ENCODE measurements at places on chromosomes 1 and 21.

- DNase-seq: no peak
Measured at GRCh38 chr1:153849487-153850185, 73.1 kb downstream of the GATAD2B start.

GRCh38 chr1:27297903-27298302 lies 24.1 kb upstream of the TMEM222 start:
- DNase-seq: no peak

DNA sequence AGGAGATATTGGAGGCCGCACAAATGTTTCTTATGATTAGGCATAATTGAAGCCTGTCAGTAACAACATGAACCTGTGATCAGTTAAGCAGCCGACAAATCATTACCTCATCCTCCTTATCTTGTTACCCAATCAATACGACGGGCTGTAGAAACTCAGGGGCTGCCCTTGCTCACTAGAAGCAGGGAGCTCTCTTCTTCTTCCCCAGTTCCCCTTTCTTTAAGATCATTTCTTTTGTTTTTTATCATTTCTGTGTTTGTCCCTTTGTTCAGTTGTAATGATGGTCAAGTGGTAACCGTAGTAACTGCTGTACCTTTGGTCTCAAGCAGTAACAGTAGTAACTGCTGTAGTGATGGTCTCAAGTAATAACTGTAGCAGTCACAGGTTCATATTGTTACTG lies 13.8 kb upstream of the FCGR2A start:
- DNase-seq: no peak

GRCh38 chr1:236027104-236027503 lies 37.8 kb downstream of the NID1 start:
- DNase-seq: no peak

GRCh38 chr1:107594536-107594935 lies 370.4 kb downstream of the VAV3 start:
- DNase-seq: no peak

- DNase-seq: peak; percentile 14
Measured at GRCh38 chr1:226506921-226507320, 41.6 kb upstream of the STUM start.

DNA sequence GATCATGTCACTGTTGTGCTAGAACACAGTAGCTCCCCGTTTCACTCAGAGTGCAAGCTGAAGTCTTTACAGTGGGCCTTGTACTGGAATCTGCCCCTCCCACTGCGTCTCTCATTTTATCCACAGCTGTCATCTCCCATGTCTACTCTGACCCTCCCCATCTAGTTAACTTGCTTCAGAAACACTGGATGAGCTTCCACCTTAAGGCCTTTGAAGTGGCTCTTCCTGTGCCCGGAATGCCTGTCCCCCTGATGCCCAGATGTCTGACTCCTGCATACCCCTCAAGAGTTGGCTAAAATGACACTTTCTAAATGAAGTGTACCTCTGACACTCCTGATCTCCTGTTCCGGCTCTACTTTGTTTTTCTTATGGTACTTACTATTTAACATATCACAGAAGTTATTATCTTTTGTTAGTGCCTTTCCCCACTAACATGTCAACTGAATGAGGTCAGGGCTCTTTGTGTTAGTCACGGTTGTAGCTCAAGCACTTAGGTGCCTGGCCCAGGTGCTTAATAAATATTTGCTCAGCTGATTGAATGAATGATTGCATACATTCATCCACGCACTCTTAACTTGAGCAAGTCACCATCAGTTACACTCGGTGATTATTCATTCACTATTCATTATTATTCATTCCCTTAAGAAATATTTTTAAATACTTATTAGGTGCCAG lies 13.3 kb downstream of the ARV1 start:
- no peak for DNase-seq

DNA sequence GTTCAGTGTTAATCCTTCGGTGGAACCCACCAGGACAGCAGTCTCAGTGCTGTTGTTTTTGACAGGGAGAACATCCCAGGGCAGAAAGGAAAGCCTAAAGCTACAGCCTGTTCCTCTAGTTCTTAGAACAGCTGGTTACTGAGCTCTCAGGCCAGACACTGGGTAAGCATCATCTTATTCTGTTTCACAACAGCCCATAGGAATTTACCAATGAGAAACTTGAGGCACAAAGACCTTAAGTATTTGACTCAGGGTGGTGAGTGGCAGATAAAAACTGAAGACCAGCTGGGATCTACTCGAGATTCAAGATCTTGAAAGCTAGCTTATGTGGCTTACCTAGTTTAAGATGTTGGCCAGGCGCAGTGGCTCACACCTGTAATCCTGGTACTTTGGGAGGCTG lies 9.4 kb upstream of the NEK2 start:
- no peak for DNase-seq

DNA sequence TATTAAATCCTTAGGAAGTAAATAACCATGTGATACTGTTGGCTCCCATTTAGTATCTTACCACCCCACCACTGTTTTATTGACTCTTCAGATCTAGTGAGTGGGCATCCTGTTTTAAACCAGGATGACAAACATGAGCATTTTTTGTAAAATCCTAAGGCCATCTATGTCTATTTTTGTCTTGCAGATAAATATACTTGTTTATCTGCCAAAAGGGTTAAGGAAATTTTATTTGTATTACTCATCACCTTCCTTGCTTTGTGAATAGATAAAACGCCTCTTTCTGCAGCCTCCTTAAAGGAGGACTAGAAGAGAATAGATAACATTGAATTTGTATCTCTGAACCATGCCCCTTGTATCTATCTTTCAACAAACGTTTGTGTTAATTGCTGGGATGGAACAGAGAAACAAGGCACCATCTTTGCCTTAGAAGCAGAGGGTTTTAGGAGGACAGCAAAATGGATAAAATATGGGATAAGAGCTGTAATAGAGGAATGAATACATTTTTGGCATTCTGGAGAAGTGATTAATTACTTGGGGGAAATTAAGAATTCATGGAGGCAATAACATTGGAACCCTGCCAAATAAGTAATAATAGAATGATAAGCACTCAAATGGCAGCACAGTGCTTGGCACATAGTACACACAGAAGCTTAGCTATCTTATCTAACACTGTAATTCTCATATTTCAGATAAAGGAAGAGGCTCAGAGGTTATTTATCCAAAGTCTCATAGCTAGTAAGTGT lies 14.7 kb downstream of the YTHDF2 start:
- DNase-seq: no peak

DNA sequence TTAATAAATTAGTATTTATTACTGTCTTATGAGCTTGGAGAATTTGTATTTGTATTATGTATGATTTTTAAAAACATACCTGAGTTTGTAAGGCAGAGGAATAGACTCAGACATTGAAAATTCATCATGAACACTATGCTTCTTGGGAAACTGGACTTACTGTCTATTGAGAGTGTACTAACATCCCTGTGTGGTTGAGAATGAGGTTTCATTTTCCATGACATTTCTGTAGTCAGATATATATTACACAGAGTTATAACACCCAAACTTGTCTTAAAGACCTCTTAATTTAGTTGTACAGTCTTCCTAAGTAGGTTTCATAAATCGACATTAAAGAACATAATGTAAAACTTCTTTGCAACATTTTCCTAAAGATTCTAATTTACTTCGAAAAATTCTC lies 30.0 kb downstream of the PPP2R5A start:
- DNase-seq: no peak

- DNase-seq: no peak
Measured at GRCh38 chr1:234009668-234010067, 105.2 kb downstream of the SLC35F3 start.

DNA sequence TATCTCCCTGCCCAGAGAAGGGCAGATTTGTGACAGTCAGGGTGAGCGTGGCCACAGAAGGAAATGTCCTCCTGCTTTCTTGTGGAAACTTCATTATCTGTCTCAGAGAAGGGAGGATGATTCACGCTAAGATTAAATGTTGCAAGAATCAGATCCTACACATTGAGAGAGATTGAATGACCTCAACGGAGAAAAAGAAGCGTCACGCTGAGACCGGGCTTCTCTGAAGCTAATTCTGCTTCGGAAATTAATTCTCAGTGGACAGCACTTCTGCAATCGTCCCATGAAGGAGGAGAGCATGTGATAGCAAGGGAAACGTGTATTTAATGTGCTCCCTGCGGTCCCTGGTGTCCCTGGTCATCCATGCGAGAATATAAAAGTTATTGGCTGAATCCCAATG lies 19.8 kb upstream of the C1orf21 start:
- no peak for DNase-seq

DNA sequence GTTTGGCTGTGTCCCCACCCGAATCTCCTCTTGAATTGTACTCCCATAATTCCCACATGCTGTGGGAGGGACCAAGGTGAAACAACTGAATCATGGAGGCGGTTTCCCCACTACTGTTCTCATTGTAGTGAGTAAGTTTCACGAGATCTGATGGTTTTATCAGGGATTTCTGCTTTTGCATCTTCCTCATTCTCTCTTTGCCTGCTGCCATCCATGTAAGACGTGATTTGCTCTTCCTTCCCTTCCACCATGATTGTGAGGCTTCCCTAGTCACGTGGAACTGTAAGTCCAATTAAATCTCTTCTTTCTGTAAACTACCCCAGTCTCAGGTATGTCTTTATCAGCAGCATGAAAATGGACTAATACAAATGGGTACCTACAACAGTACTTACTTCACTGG lies 73.5 kb downstream of the PIK3R3 start:
- no peak for DNase-seq

DNA sequence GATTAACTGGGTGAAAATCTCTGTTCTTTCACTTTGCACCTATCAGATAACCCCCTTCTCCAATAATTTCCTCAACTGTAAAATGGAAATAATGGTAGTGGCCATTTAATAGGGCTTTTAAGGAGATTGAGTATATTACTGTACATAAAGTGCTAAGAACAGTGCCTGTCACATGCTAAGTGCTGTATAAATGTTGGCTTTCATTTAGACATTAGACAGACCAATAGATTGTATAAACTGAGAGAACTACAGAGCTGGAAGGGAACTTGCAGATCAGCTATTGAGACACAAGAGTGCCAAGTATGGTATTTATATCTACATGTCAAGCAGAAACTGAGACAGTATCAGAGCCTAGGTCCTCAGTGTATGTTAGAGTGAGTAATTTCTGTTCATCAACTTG lies 934.7 kb downstream of the PLA2G4A start:
- no peak for DNase-seq

- no peak for DNase-seq
Measured at GRCh38 chr1:230124186-230125128, 57.4 kb downstream of the GALNT2 start.

GRCh38 chr1:14067711-14068110 lies 367.7 kb downstream of the PRDM2 start:
- DNase-seq: no peak

GRCh38 chr1:212975111-212975918 lies 25.0 kb downstream of the VASH2 start:
- no peak for DNase-seq

DNA sequence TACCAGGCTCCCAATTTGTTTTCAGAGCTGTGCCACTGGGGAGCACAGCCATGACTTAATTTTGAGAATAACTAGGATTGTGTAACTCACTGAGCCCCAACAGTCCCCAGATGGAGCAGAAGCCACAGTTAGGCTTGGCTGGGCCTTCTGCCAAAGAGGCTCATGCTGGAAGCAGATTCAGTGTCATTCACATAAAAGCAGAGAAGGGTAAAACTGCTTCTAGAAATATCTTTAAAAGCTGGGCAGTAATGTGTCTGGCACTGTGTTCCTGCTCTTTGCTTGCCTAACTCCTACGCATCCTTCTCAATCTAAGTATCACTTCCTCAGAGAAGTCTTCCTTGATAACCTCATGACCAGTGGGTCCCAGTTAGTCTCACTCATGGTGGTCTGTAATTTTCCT lies 20.3 kb downstream of the STK40 start:
- DNase-seq: no peak

- DNase-seq: no peak
Measured at GRCh38 chr1:46027788-46028573, 104.4 kb downstream of the PIK3R3 start.

GRCh38 chr1:235313931-235314678 lies 13.9 kb downstream of the ARID4B start:
- no peak for DNase-seq

DNA sequence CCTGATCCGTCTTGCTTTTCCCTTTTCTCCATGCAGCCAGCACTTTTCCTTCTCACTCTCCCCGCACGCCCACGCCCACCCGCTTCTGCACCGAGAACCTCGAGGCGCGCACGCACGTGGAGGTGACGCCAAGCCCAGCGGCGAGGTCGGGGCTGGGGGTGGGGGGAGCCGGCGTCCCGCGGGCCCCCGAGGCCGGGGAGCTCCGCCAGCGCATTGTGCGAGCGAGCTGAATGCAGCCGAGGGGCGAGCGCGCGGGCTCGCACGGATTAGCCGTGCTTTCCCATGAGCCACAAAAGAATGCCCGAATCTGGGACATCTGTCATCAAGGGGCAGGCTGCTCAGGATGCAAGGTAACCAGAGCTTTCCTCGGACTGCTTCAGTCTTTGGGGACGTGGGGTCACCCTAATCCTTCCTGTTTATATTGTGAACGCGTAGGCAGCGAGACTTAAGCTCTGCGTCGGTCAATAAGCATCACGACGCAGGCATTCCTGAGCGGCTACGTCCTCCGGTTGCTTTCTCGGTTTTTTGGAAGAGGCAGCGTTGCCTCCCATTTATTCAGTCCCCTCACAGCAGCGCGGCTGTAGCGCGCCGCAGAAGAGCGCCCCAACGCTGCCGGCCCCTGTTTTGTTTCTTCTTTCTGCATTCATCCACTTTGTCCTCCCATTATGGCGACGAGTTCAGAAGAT lies 67.3 kb upstream of the AKT3 start:
- DNase-seq: peak; percentile 61

GRCh38 chr21:38917043-38917774 lies 111.5 kb downstream of the ETS2 start:
- no peak for DNase-seq

GRCh38 chr1:152996633-152997400 lies 4.7 kb upstream of the SPRR3 start:
- DNase-seq: no peak

DNA sequence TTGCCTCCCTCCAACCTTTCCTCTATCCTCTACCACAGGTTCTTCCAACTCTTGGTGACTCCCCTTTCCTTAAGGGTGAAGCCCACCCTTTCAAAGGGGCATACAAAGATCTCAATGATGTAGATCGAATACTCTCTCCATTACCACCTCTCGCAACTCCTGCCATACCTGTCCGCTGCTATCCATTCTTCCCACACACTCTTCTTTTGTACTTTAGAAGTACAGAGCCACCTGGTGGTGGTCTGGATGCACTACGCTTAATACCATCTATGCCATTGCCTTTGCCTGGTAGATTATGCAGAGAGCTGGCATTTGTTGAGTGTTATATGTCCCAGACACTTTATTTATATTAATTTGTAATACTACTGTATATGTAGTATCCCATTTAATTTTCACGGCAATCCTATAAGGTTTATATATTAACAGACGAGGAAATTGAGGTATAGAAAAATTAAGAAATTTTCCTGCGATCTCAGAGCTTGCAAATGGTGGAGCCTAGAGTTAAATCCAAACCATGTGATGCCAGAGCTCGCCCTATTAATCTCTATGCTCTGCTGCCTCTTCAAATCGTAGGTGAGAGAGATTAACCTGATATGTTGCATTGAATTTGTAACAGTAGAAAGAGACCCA lies 22.9 kb downstream of the TSHB start:
- DNase-seq: no peak

- no peak for DNase-seq
Measured at GRCh38 chr1:65395887-65396612, 24.4 kb upstream of the LEPR start.

GRCh38 chr1:40004857-40005256 lies 35.7 kb upstream of the CAP1 start:
- no peak for DNase-seq
